ENCODE measurements at places on chromosomes 11 and 22.

DNA sequence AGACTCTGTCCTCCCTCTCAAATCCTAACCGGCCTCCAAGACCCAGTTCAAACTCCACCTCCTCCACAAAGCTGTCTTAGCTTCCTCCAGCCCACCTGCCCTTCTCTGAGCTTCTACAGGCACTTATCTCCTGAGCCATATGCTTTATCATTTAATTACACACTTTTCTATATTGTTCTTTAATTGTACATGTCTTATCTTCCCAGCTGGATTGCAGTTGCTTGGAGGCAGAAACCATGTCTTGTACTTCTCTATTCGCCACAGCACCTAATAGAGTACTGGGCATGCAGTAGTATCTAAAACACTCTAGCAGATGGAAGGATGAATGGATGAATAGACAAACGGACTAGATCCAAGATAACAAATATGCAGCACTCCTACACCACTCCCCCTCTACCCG is 11.3 kb downstream of the TRIM29 start:
- no peak for DNase-seq

- peak; percentile 37 for DNase-seq
Measured at GRCh38 chr11:69799582-69799981, 19.6 kb downstream of the FGF3 start.

GRCh38 chr22:49911881-49912625 is 6.2 kb downstream of the ALG12 start:
- DNase-seq = no peak

DNA sequence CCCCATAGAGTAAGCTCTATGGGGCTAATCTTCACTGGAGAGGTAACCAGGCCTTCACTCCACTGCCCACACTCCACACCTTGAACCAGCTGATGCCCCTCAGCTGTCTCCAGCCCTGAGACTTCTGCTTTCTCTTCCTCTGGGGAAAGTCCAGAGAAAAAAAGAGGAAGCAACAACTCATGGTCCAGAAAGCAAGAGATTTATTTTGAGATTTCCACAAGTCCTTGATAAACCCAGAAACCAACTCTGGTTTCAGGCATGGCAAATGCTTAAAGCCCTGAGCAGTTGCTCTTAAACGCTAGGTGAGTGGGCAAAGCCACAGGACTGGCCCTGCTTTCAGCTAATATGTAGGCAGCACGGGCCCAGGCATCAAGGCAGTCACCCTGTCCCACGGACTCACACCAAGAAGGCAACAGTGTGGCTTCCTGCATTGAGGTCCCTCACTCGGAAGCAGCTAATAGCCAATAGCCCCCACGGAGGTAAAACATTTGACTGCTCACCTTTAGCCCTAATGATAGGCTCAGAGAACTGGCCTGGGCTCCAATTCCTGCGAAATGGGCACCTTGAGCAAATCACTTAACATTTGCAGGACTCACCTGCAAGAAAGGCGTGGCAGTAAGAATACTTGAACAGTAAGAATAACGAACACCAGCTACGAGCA is 4.3 kb downstream of the CYB561A3 start:
- DNase-seq = no peak

GRCh38 chr11:4991060-4991459 is 3.6 kb upstream of the OR51L1 start:
- DNase-seq = no peak

DNA sequence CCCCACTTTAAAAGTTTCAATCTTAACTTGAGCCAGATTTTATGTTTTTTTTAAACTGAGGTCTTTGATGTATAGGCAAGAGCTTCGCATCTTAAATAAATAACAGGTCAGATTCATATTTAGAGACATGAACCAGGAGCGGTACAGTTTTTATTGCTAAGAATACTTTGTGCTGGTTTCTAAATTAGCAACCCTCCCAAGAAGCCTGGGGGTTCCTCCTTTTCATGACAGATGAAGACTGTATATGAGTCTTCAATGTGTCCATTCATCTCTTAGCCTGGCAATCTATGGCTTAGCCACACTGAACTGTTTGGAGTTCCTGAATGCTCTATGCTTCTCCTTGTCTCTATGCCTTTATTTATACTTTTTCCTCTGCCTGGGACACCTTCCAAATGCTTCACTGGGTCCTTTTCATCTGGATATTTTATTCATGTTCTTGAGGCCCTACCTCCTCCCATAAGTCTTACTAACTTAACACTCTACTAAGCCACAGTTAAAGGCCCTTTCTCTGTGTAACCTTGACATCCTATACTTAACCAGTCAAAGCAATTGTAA is 338.6 kb downstream of the INSC start:
- no peak for DNase-seq

DNA sequence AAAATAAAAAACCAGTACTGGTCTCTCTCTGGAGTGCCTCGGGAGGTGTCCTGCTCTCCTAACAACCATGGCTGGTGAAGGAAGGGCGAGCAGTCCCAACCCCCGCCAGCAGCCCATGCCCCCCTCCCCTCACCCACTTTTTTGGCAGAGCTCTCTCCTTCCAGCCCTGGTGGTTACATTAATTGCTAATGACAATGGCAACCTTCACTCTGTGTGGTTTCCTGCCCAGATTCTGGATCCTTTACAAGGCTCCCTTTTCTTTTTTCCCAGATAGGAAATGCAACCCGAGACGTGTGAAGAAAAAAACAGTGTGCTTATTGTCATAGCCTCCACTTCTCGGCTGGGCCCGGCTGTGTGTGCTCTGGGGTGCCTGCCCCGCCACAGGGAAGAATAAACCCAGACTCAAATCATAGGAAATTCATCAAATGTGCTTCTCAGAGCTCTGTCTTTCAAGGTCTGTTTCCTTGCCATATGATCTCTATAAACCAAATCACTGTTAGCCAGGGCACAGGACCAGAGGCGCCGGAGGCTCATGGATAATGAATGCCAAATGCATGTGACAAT is 513.0 kb downstream of the SOX6 start:
- DNase-seq = no peak

- DNase-seq = no peak
Measured at GRCh38 chr11:134333946-134334345, 2.2 kb downstream of the GLB1L2 start.

- DNase-seq = peak; percentile 75
Measured at GRCh38 chr11:57527056-57527631, 3.4 kb downstream of the TIMM10 start.

DNA sequence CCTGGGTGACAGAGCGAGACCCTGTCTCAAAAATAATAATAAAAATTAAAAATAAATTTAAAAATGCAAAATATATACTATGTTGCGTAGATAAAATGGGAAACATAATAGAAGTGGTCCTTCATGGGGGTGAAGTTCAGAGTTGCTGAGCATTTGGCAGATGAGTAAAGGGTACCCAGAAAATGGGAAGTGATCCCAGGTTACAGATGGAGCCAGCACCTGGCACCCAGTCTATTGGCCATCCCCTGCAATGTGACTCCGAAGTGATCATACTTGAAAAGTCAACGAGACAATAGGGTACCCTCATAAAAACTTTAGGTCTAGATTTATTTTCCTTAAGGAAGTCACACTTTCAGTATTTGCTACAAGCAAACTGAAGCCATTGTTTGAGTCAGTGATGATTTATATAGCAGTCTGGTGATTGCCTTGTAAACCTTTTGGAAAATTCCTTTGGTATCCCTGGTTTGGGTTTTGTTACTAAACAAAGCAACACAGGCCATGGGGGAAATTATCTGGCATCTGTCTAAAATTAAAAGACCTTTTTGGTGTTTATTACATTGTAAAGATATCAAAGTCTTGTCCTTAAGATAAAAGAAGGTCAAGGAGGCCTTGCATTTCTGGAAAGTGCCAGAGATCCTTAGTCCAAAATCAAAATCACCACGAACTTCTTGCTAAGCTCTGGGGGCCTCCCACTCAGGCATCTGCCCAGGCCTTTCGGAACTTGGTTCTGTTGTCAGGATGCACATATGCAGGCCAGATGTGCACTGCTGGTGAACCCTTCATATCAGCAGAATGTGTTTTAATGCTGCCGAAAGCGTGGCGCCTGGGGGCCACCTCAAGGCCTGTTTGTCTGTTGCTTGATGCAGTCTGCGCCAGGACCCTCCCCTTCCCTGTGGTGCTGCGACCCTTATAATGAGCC is 4.3 kb downstream of the SMARCB1 start:
- no peak for DNase-seq

DNA sequence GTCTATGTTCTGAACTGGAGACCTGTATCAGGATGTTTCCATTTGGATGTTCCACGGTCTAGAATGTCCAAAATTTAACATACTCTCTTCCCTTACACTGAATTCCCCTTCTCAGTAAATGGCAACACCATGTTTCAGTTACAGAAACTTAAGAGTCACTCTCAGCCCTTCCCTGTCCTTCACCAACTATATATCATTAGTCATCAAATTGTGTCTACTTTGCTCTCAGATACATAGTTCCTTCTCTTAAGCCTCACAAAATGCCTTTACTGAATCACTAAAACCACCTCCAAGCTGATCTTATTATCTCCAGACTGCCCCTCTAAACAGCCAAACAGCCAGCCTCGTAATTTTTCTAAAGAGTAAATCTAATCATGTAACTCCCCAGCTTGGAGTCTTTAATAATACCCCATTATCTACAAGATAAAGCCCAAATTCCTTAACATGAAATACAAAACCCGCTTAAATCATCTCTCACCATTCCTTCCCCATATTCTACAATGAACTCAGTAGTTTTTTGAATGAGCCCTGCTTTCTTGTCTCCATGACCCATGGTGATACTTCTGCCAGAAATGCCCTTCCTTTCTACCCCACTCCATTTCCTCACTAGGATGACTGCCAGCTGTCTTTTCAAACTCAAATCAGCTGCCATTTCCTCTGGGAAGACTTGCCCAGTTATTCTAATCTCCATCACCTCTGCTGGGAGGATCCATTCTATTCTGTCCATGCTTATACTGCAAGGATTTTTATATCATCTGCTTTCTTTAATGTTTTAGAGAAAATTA is 102.7 kb upstream of the ARHGAP42 start:
- DNase-seq = no peak

DNA sequence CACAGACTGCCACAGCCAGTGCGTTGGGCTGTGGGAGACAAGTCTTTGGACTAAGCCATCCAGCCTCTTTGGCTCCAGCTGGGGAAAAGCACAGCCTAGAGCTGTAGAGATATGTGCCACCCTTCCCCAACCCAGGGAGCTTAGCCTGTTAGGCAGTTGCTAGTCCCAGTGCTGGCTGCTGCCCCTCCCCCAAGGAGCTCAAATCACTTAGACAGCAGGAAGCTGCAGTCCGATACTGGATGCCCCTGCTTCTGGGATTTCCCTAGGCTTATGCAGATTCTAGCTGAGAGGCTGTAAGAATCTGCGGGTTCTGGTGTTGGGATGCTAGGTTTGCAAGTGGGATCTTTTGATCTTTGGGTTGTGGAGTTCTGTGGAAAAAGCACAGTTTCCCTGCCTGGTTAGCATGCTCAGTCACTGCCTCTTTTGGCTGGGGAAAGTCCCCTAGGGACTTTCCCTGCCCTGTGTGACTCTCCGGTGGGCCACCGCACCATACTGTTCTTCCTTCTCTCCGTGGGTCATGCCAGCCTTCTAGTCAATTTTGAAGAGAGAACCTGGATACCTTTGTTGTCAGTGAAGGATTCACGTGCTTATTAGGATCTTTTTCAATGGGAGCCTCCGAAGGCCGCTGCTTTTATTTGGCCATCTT is 792.0 kb downstream of the KCNA4 start:
- DNase-seq = no peak

- no peak for DNase-seq
Measured at GRCh38 chr11:118052581-118053206, 24.2 kb upstream of the TMPRSS4 start.

- DNase-seq = no peak
Measured at GRCh38 chr11:80284946-80285785, 844.3 kb upstream of the TENM4 start.

DNA sequence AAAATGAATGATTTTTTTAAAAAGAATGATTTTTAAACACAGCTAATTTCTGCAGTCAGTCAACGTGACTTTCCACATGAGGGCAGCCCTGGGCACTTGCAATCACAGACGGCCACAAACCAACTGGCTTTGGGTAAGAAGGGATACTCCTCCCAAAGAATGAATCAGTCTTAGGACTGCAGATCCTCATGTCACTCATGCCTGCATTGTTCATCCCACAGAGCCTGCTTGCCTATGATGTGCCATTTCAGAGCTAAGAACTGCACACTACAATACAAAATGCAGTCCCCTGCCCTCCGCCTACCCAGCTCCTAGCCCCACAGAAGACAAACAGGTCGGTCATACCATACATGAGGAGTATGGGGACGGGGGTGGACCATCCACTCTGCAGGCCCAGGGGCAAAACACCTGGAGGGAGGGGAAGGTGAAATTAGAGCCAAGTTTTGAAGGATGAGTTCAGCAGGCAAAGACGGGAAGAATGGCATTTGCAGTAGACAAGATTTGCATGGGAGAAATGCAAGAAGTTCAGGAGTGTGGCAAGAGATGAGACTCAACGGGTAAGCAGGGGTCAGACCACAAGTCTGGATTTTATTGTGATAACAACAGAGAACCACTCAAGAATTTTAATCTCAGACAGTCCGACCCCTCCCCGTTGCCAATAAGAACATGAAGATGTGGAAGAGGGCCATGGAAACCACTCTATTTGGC is 24.7 kb downstream of the PACSIN2 start:
- DNase-seq = no peak

DNA sequence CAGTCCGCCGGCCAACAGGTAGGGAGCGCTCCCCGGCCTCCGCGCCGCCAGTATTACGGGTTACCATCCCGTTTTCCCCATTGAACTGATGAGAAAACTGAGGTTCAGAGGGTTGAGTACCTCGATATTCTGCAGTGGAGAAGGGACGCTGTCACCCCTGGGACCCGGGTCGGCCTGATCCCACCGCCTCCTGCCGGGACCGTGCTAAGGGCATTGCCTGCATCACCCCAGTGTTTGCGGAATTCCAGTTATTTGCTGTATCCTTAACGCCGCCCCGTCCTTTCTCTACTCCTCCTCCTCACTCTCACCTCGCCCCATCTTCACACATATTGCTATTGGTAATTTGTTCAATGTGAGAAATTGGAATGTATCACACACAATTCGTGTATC is 370 bp upstream of the A4GALT start:
- no peak for DNase-seq

DNA sequence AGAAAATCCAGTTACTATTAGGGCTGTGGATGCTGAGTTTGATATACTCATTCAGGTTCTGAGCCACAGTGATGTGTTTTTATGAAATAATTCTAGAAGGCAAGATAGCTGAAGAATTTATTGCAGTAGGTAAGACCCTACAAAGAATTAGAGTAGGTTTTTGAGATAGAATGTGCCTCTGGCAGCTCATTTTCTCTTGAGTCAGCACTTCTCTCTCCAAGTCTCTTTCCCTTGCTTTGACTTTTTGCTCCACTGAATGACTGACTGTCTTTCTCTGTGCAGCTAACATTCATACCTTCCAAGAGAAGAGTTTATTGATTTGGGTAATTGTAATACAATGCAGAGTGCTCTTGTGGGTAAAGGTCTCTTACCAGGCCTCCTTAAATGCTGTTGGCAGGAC is 48.0 kb upstream of the C11orf87 start:
- no peak for DNase-seq
